Omental fat pad (tissue), 4 donors: ENCODE measurements at places on chromosomes 12 and 14. TPM values are rescaled to one million over a fixed set of nuclear protein-coding genes. Genes with fewer than 3 reads are reported as not detected.

- no peak for DNase-seq
Measured at GRCh38 chr12:123900871-123901376, 71.7 kb downstream of the CCDC92 start.

- no peak for DNase-seq
Measured at GRCh38 chr12:117468016-117468415, 106.6 kb upstream of the NOS1 start.

DNA sequence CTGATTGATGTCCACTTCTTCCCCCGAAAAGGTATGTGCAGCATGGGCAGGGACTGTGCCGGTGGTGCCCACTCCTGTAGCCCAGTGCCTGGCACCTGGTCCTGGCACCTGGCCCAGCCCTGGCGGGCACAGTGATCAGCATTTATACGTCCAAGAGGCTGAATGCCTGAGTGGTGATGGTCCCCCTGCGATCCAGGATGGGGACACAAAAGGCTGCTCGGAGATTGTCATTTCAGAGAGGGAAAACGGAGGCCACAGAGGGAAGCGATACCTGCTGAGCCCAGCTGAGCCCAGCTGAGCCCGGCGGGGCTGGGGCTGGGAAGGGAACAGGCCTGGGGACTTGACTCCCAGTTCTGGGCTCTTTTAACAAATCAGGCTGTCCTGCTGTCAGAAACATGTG lies 55.8 kb downstream of the PRIMA1 start:
- DNase-seq, result no peak

GRCh38 chr12:111066744-111067437 lies 146.5 kb upstream of the MYL2 start:
- DNase-seq, result no peak

DNA sequence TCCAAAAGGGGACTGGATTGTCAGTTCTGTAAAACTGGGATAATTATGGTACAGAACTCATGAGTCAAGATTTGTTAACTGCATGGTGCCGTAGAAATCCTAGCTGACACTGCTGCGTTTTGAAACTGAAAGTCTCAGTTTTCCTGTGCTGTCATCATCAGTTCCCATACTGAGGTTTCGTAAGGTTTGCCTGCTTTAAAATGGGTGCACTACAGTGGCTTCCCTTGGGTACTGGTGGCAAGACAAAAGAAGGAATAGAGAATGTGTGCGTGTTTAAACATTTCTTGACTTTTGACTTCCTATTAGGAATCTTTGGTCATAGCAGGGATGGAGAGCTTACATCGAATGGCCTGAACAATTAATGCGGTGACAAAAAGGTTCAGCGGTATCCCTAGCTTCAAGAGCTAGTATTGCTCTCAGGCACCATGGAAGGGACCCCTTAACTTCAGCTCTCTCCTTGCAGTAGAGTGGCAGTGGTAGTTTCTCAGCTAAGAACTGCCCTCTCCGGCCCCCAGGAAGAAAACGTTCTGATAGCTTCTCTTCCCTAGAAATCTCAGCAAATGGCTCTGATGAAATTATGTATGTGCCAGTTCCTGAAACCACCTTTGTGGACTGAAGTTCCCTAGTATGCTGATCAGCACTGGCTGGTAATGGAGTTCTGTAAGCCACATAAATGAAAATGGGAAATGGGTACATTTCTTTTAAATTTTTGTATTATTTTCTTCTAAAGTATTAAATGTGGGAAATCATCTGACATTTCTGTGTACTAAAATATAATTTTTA lies 28.9 kb downstream of the ANO6 start:
- DNase-seq, result no peak

GRCh38 chr12:80690513-80690912 lies 16.9 kb upstream of the MYF6 start:
- no peak for DNase-seq

The CACNA2D4 gene
- total RNA-seq, result 4.4 TPM

The NXPH4 gene
- total RNA-seq, result 1.4 TPM
